ENCODE measurements at places on chromosomes 16 and 17.

DNA sequence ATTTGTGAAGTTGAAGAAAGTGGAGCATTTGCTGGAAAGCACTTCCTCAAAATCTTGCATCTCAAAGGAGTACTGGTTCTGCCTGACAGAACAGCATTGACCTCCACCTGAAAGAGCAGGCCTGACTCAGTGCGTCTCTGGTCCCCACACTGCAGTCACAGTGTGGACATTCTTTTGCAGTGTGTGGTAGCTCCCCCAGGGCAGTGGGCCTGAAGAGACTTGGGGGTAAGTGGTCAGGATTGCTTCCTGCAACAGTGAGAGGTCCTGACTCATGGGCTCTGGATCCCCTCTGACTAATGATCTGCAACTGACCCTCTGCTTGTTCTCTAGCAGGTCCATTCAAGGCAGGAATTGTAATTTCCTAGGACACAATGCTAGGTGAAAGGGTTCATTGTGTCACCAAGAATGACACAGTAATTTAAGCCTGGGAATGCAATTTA is 204.9 kb upstream of the KCNJ16 start:
- no peak for DNase-seq

- DNase-seq, result no peak
Measured at GRCh38 chr16:15658149-15658548, 8.1 kb downstream of the NDE1 start.

- no peak for DNase-seq
Measured at GRCh38 chr16:54933281-54934011, 2.8 kb downstream of the IRX5 start.

- DNase-seq, result no peak
Measured at GRCh38 chr17:27810211-27810901, 10.0 kb upstream of the NOS2 start.
